ENCODE measurements at places on chromosomes 6 and 20.

GRCh38 chr6:7812623-7813022 lies 86.7 kb downstream of the BMP6 start:
- no peak for DNase-seq

- DNase-seq, result no peak
Observed at GRCh38 chr20:8952721-8953120, 116.2 kb upstream of the PLCB4 start.

DNA sequence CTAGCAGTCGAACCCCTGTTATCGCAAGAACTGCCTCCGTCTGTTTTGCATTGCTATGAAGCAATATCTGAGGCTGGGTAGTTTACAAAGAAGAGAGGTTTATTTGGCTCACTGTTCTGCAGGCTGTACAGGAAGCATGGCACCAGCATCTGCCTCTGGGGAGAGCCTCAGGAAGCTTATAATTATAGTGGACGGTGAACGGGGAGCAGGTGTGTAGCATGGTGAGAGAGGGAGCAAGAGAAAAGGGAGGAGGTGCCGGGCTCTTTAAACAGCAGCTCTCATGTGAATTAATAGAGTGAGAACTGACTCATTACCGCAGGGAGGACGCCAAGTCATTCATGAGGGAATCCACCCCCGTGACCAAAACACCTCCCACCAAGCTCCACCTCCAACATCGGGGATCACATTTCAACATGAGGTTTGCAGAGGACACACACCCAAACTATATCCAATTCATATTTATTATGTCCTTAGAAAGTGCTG lies 172.6 kb upstream of the KCNG1 start:
- DNase-seq, result no peak

DNA sequence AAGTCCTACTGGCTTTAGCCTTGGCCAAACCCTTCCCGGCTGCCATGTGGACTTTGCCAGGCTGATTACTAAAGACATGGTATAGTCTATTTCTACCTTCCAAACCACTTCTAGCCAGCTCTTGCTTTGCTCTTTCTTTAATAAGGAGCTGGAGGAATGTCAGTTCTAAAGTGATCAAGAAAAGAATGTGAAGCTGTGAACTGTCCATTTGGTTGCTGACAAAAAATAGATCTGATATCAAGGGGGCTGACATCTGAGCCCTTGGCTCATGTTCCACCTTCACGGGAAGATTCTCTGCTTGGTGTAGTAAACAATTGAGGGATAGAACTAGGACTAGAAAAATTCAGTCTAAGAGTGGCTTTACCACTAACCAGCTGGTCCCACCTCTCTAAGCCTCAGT lies 22.6 kb downstream of the GNAS-AS1 start:
- no peak for DNase-seq

GRCh38 chr6:132081338-132081737 lies 130.2 kb upstream of the CCN2 start:
- no peak for DNase-seq

GRCh38 chr6:107342144-107342543 lies 117.2 kb downstream of the PDSS2 start:
- no peak for DNase-seq

DNA sequence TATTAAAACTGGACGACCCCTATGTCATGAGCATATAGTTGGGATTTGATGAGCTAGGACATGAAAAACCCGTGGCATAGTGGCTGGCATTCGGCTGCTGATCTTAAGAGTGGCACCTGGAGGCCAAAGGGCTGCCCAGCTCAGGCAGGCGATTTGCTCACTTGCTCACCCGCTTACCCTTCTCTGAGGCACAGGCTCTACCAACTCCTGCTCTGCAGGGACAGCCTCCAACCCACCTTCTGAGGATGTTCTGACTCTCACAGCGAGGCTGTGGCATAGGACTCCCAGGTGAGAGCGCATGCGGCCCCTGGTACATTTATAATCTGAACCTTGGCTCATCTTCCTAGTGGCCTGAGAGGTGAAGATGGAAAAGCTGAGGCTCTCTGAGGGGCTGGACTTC lies 995 bp downstream of the RSPO4 start:
- no peak for DNase-seq

DNA sequence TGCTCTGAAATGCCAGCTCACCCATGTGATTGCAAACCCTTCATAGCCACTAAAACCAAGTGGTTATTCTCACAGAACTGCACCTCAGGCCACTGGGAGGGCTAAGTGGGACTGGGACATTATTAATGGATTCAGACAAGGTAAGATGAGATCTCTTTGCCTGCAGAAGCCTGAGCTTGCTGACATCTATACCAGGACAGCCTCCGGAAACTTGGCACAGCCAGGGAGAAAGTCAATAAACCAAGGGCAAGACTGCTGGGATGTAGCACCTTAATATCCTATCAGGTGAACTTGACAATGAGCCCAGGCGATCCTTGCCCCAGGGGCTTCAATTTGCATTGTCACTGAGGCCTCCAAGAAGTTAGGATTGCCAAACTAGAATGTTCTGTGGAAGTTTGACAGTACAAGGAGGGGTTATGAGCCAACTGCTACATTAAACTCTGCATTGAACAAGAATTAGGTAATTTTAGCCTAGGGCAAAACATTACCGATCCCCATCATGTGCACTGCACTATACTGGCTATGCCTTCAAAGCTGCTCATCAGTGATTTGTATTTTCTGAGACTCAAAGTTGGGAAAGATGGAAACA lies 60.1 kb upstream of the RALGAPA2 start:
- no peak for DNase-seq

- no peak for DNase-seq
Observed at GRCh38 chr20:49587111-49587570, 19.2 kb upstream of the PTGIS start.

DNA sequence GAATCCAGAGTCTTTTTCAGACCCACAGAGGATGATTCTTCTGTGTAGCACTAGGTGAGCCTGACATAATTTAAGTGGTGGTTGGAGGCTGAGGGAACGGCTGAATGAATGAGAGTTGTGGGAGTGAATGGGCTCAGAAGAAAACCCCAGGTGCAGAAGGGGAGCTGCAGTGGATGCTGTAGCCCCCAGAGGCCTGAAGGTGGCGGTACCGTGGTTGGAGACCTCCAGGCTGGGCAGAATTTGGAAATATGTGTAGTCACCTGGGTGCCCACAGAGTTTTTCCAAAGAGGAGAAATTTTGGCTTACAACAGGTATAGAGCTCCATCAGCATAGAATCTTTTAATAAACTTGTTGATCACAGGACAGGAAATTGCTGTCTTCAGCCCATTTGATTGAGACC lies 6.5 kb upstream of the RAET1G start:
- DNase-seq, result no peak

- DNase-seq, result no peak
Observed at GRCh38 chr6:72740135-72740534, 118.3 kb downstream of the KCNQ5 start.

GRCh38 chr6:51778666-51779065 lies 308.7 kb downstream of the PKHD1 start:
- DNase-seq, result no peak

- DNase-seq, result no peak
Observed at GRCh38 chr6:45326698-45327417, 1.3 kb upstream of the RUNX2 start.

GRCh38 chr6:23111984-23112383 lies 542.6 kb downstream of the HDGFL1 start:
- DNase-seq, result no peak

DNA sequence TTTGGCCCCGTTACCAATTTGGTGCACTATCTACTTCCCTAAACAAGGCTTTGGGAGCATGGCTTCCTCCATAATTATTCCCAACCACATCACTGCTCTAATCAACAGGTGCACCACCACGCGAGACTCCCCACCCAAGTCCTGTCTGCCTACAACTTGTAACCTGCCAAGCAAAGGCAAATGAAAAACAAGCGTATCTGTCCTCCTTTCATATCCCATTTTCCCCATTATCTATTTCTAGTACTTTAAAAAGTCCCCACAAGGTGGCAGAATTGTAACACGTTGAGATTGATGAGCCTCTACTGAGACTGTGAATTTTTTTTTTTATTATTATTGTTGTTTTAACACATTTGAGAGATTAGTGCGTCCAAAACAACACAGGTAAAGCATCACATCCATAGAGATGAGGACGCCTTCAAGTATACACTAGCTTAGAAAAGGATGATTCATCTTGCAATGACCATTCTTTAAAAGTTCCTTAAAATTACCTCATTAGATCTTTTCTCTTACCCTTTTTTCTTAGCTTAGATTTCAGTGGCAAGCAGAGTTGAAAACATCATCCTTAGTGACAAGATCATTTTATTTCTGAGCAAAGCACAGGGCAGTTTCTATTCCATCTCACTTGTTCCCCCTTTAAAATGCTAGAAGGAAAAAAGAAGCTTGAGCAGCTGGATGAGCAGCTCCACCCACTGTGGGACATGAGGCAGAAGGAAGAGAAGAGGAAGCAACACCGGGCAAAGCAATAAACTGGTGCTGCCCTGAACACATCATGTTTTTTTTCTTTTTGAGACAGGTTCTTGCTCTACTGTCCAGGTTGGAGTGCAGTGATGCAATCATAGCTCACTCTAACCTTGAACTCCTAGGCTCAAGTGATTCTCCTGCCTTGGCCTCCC lies 210.8 kb downstream of the ARHGAP18 start:
- no peak for DNase-seq

Data from cortex of kidney (tissue), 1 donor.